ENCODE measurements at places on chromosomes 5 and 9.

GRCh38 chr5:149093625-149094024, 30.8 kb upstream of the SH3TC2 start:
- DNase-seq, result no peak

- DNase-seq, result no peak
Measured at GRCh38 chr5:35919191-35919590, 19.2 kb downstream of the CAPSL start.

DNA sequence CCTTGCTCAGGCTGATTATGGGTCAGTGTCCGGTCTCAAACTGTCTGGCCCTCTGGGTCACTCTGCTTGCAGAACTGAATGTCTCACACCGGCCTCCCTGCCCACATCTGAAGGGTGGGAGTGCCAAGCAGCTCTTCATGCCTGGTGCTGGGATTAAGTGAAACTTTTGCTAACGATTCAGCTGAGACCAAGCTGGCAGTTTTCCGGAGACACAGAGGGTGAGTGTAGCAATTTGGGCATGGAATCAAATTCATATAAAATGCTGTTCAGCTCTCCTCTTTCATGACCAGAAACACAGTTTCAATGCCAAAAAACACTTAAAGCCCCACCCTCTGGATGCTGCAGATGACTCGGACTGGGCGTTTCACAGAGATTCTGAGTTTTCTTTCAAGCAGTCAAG, 207.5 kb downstream of the NXNL2 start:
- DNase-seq, result no peak

GRCh38 chr5:172700365-172701290, 59.6 kb downstream of the NEURL1B start:
- no peak for DNase-seq

- DNase-seq, result no peak
Measured at GRCh38 chr5:38831117-38831516, 14.7 kb upstream of the OSMR start.

- no peak for DNase-seq
Measured at GRCh38 chr9:93329629-93330280, 121.7 kb upstream of the FAM120A start.

DNA sequence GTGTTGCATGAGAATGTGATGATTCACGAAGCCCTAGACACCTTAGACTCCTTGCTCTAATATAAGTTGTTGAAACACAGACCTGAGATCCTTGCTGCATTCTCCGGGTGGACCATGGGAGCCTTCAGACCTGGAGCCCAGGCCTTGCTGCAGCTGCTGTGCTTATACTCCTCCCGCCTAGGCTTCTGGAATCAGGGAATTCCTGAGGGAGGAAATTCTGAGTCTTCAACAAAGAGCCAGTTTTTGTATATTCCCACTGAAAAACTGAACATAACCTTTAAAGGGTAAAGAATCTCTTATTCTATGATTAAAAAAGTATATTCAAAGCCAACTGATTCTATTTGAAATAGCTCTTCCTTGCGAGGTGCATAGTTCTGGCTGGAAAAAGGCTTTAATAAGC, 245.1 kb upstream of the ELAVL2 start:
- no peak for DNase-seq

DNA sequence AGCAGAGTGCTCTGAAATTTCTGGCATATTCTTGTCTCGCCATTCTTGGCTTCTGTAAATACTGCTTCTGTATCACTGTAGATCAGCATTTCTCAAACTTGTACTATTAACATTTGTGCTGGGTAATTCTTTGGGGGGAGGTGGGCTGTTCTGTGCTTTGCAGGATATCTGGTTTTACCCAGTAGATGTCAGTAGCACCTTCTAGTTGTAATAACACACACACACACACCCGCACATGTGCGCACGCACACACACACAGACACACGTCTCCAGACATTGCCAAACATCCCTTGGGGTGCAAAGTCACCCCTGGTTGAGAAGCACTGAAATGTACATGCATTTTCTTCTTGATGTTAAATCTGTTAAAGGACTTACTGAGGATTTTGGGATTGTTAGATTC, 304.1 kb downstream of the MAT2B start:
- no peak for DNase-seq

DNA sequence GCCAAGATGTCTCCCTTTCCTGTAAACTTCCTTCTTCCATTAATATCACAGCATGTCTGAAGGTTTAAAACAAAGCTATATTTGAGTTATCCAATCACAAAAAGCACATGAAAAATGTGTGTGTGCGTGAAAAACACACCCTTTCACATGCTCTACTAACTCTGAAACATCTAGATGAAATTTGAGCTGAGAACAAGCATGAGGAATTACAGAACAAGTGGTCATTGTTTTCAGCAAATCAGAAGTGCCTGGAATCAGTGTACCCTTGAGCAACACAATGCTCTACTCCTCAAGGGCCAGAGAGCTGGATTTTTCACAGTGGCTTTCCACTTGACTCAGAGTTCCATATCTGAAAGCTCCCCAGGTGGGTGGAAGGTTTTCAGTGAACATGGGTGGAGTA, 255.9 kb downstream of the PSAT1 start:
- no peak for DNase-seq

DNA sequence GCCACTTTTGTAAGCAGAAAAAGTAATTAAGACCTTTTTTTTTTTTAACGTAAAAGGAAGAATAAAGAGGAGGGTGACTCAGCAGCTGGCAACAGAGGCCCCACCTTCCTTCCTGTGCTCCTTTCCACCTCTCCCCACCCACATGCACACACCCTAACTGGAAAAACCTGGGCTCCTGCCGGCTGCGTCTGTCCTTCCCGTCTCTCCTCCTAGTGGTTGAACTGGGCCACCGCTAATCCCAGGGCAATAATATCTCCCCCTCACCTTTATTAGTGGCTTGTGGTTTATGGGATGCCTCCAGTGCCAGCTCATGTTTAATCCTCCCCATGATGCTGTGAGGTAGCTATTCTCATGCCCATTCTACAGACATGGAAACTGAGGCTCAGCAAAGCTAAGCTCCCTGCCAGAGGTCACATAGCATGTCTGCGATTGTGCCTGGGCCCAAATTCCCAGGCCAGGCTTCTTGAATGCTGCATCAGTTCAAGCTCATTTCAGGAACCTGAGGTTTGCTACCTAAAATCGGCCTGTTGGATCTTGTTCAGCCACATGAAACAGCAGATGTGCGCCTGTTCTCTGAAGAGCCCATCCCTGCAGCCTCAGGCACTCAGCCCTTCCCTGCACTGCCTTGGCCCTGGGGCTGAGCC, 60.9 kb upstream of the IL17B start:
- no peak for DNase-seq

DNA sequence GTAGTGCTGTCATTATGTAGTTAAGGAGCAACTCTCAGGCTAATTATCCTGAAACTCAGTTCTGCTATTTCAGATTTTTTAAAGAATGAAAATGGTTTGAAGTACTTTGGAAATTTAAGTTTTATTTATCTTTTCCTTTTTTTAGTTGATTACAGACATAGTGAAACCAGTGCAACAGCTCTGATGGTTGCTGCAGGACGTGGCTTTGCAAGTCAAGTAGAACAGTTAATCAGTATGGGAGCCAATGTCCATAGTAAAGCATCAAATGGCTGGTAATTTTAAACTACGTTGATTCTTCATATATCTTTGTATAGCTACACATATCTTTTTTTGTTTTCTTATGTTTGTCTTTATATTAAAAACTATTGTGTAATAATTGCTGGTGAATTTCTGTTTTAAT, 34.9 kb downstream of the YTHDC2 start:
- DNase-seq, result no peak

DNA sequence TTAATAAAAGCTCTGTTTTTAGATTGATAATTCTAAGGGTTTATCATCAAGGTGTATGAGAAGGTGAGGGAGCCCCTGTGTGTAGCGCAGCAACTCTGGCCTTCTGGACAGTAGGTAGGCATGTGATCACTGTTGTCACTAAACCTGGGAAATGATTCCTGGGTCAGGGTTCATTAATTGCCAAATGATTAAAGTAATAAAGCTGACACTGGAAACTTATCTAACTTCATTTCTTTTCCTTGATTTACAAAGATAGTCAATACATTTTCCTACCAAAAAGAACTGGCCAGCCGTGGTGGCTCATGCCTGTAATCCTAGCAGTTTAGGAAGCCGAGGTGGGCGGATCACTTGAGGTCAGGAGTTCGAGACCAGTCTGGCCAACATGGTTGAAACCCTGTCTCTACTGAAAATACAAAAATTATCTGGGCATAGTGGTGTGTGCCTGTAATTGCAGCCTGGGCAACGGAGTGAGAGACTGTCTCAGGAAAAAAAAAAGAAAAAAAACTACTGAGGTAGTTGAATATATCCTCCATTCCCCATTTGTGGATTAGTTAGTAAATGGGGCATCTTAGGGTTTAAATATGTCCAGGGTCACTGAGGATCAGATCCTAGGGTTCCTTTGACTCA, 2.4 kb downstream of the EHMT1 start:
- DNase-seq, result no peak

DNA sequence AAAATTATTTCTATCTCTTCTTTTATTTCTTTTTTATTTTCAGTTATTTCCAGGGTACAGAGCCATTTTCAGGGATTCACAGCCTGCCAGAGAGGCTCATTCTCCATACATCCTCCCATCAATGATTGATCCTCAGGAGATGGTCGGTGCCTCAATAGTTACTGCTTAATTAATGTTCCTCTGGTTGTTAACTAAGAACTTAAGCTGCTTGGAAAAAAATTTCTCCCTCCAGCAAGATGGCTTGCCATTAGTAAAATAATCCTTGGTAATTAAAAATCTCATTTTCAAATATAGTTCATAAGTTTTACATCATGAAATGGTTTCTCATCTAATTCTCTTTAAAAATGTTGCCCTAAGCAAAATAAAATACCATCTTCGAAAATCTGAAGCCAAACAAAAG, 20.0 kb downstream of the MARCHF11 start:
- no peak for DNase-seq

DNA sequence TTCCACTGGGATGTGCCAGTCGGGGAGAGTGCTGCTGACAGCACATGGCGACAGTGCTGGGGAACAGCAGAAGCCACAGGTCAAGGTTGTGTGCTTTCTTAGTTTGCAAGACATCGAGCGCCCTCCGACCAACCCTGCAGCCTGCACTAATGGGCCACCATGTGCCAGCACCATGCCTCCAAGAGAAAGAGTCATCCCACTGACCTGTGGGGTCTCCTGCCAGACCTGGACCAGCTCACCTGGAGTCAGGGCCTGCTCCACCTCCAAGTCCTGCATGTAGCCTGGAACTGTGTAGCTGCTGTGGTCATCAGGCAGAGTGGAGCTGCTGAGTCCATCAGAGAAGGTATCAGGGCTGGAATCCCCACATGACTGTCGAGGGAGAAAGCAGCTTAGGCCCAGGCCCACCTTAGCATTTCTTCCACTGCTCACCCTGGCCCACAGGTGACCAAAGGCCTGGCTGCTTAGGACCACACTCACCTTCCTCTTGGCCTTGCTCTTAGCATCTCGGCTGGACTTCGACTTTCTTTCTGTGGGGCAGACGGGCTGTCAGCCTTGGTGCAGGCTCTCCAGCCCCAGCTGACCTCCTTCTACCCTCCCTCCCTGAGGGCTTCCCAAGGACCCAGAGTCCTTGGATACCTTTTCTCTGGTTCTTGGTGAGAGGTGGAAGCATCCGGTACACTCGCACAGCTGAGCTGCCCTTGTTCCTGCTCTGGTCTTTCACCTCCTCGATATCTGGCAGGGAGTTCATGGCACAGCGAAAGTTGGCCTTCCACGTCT, 4.1 kb downstream of the IRF1 start:
- no peak for DNase-seq

DNA sequence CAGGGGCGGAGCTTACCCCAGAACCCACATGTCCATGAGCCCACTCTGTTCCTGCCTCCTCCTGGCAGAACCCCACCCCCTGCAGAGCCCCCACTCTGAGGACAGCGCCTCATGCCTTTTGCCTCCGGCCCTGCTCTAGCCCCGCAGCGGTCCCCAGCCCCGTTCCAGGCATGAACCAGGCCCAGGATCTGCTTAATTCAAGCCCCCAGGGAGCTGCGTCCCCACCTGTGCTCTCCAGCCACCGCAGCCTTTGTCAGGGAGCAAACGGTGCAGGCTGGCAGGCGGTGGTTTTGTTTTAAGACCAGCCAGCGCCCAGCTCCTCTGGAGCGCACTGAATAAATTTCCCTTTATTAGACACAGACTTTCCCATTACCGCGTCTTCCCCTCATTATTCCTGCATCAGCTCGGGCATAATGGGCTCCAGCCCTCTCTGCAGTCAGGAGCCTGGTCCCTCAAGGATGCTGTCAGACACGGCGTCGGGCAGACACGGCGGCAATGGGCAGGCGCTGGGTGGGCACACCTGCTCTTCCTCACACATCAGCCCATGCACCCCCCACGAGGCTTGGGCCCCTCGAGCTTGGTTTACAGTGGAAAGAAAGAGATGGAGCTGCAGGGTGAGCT, 137.6 kb downstream of the OLFM1 start:
- no peak for DNase-seq

- DNase-seq, result no peak
Measured at GRCh38 chr9:32306006-32306405, 78.4 kb upstream of the ACO1 start.

- no peak for DNase-seq
Measured at GRCh38 chr9:88826771-88827181, 164.5 kb upstream of the S1PR3 start.

DNA sequence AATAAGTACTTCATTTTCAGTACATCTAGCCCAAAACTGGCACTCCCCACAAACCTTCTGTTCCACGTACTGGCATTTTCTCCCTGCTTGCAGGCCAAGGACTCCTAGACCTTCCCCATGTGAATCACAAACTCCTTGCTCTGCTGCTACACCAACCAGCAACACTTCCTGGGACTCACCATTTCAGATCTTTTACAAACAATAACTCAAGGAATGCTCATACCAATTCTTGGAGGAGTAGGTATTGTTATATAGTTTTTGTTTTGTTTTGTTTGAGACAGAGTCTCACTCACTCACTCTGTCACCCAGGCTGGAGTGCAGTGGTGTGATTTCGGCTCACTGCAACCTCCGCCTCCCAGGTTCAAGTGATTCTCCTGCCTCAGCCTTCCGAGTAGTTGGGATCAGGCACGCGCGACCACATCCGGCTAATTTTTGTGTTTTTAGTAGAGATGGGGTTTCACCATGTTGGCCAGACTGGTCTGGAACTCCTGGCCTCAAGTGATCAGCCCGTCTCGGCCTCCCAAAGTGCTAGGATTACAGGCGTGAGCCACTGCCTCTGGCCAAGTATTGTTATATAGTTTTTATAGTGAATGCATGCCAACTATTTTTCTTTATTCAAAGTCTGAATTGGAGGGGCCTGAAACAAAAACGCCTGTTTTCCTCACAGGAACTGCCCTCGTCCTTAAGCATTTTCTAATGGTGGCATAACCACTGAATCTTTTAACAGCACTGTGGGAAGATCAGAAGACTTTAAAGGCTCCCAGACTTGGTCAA, 210.8 kb downstream of the TSSK1B start:
- DNase-seq, result no peak

DNA sequence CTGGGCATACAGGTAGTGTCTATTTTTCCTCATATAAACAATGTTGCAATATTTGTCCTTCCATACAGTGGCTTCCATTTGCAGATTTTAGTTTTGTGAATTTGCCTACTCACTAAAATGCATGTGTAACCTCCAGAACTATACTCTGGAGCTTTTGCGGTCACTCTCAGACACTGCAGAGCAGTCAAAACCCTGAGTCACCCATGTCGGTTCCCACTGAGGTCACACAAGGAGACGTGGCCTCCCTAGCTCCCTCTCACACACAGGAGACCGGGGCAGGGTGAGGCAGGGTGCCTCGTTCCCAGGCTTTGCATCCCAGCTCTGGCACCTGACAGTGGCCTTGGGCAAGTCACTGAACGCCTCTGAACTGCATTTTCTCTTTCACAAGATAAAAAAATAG, 55.5 kb upstream of the ZNF354A start:
- no peak for DNase-seq

Measured in activated T-cell treated with anti-CD3 and anti-CD28 coated beads for 1 hour (primary cell).